NCI-H2227 treated with DMSO at 0.1 percent for 48 hours (cell line): ENCODE measurements at places on chromosomes 7 and 10.

- DNase-seq, result no peak
Observed at GRCh38 chr10:37263304-37263703, 137.9 kb downstream of the ANKRD30A start.

DNA sequence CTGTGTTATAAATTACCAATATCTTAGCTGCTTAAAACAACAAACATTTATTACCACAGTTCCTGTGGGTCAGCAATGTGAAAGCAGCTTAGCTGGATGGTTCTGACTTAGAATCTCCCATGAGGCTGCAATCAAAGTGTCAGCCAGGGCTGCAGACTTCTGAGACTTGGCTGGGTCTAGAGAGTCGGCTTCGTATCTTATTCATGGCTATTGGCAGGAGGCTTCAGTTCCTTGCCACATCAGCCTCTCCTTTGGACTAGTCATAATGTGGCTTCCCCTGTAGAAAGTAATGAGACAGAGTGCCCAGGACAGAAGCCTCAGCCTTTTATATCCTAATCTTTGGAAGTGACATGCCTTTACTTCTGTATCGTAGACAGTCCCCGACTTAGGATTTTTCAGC, 27.3 kb downstream of the RALA start:
- no peak for DNase-seq

DNA sequence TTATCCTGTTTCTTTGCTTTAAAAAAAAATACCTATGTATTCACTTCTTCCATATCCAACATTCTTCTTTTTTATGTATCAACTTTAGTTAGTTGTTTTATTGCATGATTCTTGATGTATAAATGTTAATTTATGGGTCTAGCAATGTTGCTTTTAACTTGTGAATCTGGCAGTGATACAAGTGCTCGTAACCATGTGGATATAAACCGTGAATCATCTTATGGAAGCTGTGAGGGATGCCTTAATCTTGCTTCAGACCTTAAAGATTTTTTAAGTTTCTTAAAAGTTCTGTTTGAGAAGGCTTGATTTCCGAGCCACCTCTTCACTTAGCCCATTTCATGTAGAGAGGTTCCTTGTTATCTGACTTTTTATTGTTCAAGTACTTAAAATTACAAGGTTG, 25.9 kb downstream of the HELLS start:
- no peak for DNase-seq

GRCh38 chr7:149172534-149172920, 22.8 kb upstream of the ZNF282 start:
- no peak for DNase-seq

- no peak for DNase-seq
Observed at GRCh38 chr10:128710098-128710797, 584.0 kb upstream of the MKI67 start.

- DNase-seq, result no peak
Observed at GRCh38 chr7:114875186-114875585, 46.7 kb upstream of the MDFIC start.

GRCh38 chr7:114823290-114823689, 98.6 kb upstream of the MDFIC start:
- no peak for DNase-seq

DNA sequence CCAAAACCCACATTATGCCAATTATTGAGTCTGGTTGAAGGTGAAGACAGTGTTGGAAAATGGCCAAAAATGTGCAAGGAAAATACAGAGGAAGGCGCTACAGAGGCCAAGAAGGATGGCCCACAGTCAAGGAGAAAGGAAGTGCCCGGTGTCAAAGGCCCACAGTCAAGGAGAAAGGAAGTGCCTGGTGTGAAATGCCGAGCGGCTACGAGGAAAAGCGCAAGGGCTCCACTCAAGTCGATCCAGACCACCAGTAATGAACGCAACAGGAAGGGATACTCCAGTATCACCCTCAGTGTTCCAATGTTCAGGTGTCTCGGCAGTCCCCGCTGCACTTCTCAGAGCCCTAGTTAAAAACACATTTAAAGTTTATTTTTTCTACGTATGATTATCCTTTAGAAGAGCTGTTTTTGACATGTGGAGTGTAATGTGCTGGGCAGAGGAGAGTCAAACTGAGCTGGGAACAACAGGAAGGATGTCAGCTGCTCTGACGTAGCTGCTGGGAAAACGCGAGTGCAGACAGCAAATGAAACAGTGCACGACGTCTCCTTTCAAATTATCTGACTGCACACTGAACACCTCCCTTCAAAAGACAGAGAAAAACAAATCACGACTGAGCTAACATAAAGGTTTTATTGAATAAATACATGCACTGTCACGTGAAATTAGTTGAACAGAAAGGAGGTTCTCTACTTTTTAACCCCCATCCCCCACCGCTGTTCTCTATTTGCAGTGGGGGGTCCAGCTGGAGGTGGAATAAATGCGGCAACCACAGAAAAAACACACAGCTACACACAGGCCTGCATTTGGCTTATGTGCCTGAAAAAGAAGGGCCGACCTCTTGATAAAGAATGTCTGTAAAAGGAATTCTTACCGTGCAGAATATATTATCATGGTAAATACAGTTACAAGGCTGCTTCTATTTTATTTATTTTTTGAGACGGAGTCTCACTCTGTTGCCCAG, 26.1 kb upstream of the NCAPG2 start:
- DNase-seq, result no peak
